Mammary epithelial cell (primary cell): ENCODE measurements at places on chromosomes 11 and 22. TPM values are rescaled to one million over a fixed set of nuclear protein-coding genes. Genes with fewer than 3 reads are reported as not detected.

DNA sequence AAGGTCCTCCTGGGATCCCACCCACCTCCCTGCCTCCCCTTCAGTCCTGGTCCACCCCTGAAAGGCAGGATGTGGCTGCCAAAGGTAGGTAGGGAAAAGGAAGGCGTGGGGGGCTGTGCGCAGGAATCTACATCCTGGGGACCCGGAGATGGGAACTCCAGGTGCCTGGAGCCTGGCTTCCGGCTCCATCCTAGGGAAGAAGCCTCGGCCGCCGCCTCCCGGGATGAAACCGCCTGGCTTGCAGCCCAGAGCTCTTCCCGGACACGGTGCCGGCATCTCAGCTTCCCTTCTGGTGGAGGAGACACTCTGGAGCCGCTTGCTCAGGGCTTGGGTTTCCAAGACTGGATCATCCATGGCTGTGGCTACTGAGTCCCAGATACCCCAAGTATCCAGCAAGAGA, 33.3 kb upstream of the PDGFB start:
- no peak for DNase-seq

GRCh38 chr11:120306519-120307242, 18.4 kb upstream of the TLCD5 start:
- peak; percentile 89 for DNase-seq

DNA sequence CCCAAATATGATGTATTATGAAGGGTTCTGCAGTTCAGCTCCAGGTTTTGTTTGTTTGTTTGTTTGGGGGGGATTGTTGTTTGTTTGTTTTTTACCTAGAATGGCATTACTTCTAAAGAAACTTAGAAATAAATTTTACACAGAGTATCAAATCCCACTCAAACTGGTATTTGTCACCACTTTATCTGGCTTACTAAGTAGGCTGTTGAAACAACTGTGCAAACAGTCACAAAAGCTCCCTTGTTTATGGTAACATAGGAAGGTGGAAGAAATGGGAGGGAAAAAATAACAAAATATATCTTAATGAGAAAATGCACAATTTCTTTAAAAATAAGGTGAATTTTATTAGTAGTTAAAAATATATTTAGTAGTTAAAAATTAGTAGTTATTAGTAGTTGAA, 108.3 kb upstream of the ANO5 start:
- no peak for DNase-seq

DNA sequence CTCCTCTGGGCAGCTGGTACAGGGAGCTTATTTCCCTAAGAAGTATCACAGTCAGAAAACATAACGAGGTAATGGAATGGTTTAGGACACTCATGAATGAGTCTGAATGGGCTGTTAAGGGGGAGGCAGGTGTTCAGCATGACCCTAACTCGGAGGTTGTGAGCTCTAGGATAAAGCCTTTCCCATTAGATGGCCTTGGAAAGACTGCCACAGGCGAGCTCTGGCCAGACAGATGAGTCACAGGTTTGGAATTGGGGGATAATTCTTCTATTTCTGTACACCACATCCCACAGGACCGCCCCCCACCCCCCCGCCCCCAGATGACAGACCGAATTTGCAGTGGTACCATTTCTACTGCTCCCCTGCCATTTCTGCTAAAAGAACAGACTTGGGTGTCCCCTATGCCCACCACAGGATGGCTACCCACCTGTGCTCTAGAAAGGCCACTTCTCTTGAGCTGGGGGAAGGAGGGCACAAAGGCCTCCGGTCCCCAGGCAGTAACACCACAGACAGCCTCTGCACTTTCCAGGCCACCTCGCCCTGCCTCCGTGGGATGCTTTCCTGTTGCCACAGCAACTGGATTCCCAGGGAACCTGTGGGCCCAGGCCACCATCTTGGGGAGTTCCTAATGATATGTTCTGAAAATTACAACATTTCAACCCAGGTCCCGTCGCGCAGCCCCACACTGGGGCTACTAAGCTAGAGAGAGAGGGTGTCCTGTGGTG, 76.7 kb downstream of the TRIM29 start:
- peak; percentile 12 for DNase-seq

GRCh38 chr11:125426818-125427528, 69.1 kb downstream of the FEZ1 start:
- DNase-seq: no peak

GRCh38 chr11:47296045-47296444, 26.1 kb downstream of the MADD start:
- DNase-seq: no peak

GRCh38 chr22:41681616-41682015, 7.1 kb downstream of the SNU13 start:
- no peak for DNase-seq

- no peak for DNase-seq
Observed at GRCh38 chr11:68213135-68213515, at the start of gene KMT5B. Gene KMT5B (minus strand): TSS chr11:68213296. CDS start chr11:68190076, 23,220 bp downstream.

DNA sequence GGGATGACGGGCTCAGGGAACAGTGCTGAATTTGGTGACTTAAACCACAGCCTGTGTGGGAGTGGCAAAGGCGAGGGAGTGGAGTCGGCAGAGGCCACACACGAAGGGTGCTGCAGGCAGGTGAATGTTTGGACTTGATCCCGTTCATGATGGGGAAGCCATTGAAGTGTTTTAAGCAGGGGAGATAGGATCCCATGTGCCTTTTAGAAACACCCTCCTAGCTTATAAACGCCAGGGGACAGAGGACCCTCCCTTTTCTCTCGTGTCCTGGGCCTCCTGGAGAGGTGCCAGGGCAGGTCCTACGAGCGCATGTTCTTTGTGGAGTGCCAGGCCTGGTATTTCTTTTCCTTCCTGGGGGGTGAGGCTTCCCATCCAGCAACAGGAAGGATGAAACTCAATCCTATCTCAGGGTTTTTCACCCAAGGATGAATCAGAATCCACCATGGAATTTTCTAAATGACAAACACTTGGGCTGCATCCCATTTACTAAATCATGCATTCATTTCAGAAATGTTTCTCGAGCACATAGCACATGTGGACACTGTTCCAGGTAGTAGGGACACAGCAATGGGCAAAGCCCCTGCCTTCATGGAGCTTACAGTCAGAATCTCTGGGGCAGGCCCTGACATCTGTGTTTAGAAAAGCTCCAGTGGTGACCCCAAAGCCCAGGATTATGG, 59.6 kb downstream of the CHRDL2 start:
- DNase-seq: no peak

- no peak for DNase-seq
Observed at GRCh38 chr11:78694152-78694551, 119.5 kb upstream of the NARS2 start.

GRCh38 chr11:29844701-29845379, 172.0 kb downstream of the KCNA4 start:
- DNase-seq: no peak

GRCh38 chr22:49372530-49373288, 455.0 kb downstream of the BRD1 start:
- DNase-seq: no peak

DNA sequence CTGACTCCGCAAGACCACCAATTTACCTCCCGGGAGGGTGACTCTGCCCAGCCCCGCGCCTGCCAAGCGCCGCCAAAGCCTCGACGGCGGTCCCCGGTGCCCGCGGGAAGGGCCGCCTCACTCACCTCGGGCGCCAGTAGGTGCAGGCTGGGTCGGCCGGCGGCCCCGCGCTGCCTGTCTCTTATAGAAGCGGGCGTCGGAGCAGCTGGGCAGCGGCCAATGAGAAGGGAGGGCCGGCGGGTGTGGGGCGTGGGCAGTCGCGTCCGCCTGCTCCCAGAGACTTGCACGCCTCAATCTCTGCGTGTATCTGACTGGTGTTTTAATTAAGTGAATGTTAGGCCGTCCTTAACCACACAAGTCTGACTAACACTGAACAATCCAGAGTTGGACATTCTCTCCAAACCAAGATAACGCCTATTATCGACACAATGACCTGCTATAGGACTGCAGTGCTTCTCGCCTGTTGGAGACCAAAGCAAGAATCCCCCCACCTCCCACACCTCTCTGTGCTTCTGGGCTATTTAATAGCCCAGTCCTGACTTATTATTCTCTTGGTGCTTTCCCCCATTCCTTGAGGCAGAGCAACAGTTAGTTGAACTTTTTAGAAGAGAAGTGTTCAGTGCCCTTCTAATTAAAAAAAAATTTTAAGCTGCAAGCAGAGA, at the start of gene TPH1:
TPH1 (minus strand) TSS at position 154 of the 662 bp plus-strand sequence. CDS start 5,507 bp downstream, outside the sequence.
- peak; percentile 76 for DNase-seq

DNA sequence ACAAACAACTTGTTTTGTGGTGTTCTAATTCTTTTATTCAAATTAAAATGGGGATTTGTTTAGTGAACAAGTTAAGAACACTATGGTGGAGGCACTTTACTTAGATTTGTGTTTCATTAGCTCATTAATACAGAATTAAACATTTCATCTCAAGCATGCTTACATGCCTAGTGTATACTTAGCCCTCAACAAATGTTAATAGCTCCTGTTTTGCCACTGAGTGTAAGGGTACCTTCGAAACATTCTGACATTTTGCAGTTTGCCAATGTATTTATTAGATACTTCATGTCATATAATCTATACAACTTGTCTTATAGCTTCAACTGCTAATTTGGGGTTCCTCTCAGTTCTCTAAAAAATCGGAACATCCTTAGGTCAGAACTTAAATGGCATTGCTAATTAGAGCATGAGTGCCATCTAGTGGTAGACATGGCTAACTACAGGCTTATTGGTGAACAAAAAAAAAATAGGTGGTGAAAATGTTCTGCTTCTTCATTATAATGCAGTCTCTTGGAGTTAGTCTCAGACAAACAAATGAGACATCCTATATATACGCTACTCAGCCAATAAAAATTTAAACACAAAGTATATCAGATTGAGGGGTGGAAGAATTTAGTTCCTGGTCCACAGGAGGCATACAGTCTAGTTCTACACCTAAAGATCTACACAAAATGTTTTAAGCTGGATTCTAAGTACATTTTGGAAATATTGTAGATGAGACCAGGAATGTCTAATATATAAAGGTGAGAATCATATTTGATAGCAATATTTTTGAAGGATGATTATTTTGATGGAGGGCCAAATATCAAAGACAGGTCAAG, 4.9 kb upstream of the CNTN5 start:
- DNase-seq: peak; percentile 14

Gene SYT7
- polyA plus RNA-seq: 6.9 TPM

Gene P4HA3
- polyA plus RNA-seq: 1.2 TPM

Gene NFAM1
- polyA plus RNA-seq: not detected

Gene SCGB1A1
- not detected for polyA plus RNA-seq

Gene NAALAD2
- polyA plus RNA-seq: not detected

Gene SLC22A6
- polyA plus RNA-seq: not detected
